Hematopoietic multipotent progenitor cell treated with erythropoietin and hydrocortisone succinate and interleukin-3 and kit ligand, for 8 days (in vitro differentiated cells): ENCODE measurements at places on chromosomes 5 and 9.
A peak's percentile ranks its signal among the peaks of the same experiment; 100 is the strongest.

DNA sequence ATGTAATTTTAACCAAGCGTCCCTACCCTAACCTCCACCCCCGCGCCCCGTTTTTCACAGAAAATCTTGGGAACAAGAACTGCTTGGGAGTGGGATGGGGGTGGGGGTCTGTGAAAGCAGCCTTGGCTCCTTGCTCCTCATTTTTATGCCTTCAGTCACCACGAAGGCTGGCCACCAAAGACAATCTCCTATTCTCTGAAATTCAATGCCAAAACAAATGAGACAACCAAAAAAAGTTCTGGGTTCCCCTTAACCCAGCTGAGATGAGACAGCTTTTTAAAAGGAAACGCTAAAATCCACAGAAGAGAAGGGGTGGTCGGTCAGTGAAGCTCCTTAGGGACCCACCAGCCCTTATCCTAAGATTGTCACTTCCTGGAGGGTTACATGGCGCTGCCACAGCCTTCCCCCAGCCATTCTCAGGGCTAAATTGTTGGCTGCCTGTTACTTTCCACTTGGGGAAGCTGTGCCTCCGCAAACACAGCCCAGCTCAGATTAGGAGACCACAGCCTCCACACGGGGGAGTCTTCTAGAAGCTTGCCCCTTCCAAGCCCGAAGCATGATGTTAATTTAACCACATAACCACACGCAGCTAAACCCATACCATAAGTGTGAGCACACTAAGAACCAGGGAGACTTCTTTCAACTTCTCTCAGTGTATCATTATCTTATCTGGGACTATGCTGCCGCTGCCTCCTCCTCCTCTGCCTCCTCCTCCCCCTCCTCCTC is 136.3 kb downstream of the FOXD1 start:
- peak; percentile 15 for DNase-seq

DNA sequence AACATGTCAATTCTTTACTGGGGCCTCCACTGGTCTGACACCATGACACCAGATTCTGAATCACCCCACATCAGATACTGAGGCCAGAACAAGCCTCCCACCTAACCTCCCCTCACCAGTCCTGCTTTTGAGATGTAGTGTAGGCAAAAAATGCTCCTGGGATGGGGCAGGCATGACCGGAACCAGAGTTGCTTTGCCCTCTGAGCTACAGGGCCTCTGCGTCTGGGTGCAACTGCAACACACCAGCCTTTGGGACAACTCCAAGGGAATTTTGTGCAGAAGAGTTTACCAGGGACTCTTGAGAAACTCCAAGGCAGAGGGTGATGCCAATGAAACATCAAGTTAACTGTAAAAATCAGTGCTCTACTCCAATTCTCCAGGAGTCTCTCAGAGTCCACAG is 79.4 kb downstream of the SIL1 start:
- DNase-seq, result no peak

DNA sequence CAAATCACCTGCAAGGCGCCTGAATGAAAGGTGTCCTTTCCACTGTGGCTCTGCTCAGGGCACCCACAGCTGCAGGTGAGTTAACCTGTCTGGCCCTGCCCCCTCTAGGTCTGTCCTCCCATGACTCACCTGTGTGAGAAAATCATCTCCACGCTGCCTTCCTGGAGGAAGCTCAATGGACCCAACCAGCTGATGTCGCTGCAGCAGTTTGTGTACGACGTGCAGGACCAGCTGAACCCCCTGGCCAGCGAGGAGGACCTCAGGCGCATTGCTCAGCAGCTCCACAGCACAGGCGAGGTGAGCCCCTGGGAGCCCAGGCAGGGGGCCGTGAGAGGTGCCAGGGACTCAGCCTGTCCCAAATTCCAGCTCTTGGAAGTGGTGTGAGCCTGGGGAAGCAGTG is 23.0 kb upstream of the CTSL start:
- no peak for DNase-seq

- no peak for DNase-seq
Observed at GRCh38 chr5:3786891-3787430, 191.3 kb downstream of the IRX1 start.

DNA sequence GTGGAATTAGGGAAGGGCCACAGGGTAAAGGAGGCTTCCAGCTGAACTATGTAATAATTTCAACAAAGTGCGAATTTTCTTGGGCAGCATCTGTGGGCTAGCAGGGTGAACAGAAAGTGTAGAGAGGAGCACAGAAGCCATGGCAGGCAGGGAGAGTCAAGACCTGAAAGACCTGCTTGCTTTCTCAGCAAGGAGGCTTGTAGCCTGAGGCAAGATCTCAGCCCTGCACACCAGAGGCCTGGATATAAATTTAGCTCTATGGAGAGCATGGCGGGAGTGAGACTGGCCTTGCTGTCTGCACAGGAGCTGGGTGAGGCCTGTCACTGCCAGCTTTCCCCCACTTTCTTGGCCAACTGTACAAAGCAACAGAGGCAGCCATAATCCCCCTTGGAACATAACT is 32.1 kb upstream of the SH3TC2 start:
- DNase-seq, result no peak

DNA sequence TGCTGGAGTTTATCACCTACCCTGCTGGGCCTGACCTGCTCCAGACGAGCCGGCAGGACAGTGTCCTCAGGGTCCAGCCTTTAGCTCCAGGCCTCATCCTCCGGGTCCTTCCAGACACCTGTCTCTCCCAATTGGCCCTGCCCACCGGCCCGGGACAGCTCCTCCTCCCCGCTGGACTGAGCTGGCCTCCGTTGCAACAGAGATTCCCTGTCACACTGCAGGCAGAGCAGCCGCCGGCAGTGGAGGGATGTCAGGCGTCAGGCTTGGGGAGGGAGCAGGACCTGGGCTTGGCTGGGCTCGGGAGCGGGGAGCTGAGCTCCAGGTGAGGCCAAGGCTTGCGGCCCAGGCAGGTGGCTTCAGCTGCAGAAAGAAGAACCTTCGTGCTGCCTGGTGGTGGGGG is 1.7 kb downstream of the KCNT1 start:
- DNase-seq, result no peak

- DNase-seq, result no peak
Observed at GRCh38 chr5:78591138-78591612, 57.4 kb downstream of the LHFPL2 start.

DNA sequence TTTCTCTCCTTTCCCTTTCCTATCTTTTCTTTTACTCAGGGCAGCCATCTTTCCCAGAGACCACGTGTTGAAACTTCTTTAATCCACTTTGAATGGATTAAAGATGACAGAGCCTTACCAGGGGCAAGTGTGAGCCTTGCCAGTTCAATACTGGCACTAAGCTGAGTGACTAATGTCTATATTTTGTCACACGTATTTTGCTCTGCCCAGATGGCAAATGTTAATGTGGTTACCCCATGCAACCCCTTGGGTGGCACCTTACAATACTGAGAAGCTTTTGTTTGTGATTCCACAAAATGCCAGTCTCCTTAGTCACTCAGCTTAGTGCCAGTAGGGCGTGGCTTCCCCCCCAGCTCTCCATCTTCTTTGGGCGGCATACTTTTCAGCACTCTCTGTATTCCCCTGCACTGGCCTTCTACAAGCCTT is 24.8 kb downstream of the ANXA1 start:
- DNase-seq, result no peak

GRCh38 chr5:72226950-72227349 is 93.1 kb downstream of the MRPS27 start:
- peak; percentile 82 for DNase-seq

DNA sequence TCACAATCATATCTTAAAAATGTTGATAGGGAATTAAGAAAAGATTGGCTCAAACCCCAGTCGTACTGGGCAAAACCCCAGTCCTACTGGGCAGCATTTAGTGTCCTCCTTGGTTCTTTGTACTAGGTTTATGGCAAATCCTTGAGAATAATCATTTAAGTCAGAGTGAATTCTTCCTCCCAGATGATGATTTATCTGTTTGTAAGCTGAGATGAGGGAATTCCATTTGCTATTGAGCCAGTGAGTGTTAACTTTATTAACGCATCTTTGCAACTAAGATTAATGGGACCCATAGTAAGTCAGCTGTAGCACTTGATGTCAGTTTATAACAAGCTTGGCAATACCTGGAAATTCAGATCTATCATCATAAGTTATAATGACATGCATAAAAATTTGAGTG is 821.8 kb upstream of the DMAC1 start:
- no peak for DNase-seq
